ENCODE measurements at places on chromosomes 6 and 20.

- no peak for DNase-seq
Measured at GRCh38 chr6:163825033-163825432, 410.5 kb downstream of the QKI start.

- no peak for DNase-seq
Measured at GRCh38 chr20:23574977-23575376, 6.7 kb upstream of the CST9L start.

DNA sequence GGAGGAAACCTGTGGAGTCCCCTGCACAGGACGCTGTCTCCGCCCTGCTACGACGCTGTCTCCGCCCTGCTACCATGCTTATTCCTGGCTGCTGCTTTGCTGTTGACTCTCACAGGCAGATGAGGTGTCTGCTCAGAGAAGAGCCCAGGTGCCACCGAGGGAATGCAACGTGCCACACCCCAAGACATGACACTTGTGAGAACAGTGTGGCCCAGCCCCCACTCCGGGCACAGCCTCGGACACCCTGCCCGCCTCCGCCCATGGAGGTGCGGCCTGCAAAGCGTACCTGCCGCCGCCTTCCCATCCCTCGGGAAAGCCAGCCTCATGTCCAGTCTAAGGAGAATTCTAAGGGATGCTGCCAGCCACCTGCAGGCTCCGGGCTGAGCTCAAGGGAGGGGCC lies 15.6 kb upstream of the MRGBP start:
- no peak for DNase-seq

DNA sequence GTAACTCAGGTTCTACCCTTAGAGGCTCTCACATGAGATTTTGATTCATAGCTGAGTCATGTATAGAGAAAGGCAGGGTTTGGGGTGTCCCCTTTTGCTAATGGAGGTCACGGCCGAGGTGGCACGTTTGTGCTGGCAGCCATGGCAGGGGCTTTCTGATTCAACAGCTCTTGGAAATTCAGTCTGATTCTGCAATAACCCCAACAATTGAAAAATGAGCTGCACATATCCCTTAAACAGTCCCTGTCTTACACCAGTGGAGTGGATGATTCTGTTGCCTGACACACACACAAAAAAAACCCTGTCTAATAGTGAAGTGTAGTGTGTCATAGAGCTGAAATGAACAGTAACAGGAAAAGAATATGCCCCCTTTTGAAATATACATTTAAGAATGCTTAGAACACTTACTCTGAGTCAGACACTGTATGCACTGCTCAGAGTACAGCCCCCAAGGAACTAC lies 40.4 kb upstream of the ARG1 start:
- no peak for DNase-seq

GRCh38 chr20:62707921-62708521 lies 615 bp upstream of the NTSR1 start:
- DNase-seq: no peak

DNA sequence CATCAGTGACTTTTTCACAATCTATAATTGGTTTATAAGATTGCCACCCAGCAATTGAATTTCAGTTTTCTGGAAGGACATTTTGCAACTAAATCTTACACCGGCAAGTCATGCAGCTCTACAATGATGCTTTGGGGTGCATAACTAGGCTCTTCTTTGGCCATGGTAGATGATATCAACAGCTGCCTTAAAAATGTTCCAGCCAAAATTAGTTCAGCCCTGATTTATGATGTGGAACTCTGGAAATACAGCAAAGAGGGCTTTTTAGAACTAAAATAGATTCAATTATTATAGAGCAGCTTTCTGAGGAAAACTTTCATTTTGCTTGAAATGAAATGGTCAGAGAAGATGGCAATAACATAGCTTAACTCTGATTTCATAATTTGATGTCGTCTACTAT lies 18.4 kb upstream of the MCM9 start:
- no peak for DNase-seq
